ENCODE measurements at places on chromosomes 13 and 19.

GRCh38 chr13:48412881-48413351, at the start of gene LPAR6:
Gene LPAR6 (minus strand): TSS chr13:48413113. CDS start chr13:48412423, 690 bp downstream.
- peak; percentile 79 for DNase-seq

- DNase-seq: no peak
Measured at GRCh38 chr13:111008351-111008750, 93.5 kb upstream of the ANKRD10 start.

DNA sequence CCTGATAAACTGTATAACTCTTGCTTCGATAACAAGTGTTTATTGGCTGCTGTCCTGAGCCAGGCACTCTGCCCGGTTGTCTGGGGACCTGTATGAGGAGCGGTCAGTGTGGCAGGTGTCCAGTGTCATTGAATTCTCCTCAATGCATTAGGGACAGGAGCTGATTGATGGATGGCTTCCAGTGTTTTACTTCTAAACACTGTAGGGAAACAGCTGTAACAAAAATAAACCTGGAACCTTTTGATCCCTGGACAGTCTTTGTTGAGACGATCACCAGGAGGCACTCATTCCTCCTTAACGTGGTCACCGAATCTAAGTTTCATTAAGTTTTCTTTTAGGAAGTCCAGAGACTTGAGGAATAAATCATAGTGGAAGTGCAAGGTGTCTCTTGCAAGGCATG, 17.9 kb downstream of the UBAC2 start:
- no peak for DNase-seq

- peak; percentile 79 for DNase-seq
Measured at GRCh38 chr19:18777301-18778075, 13.6 kb downstream of the COMP start.

GRCh38 chr19:35105411-35106290, 10.0 kb upstream of the FXYD3 start:
- DNase-seq: no peak

GRCh38 chr13:28542804-28543203, 47.9 kb upstream of the FLT1 start:
- no peak for DNase-seq

GRCh38 chr13:56988543-56988942, 152.2 kb upstream of the PRR20A start:
- DNase-seq: no peak

DNA sequence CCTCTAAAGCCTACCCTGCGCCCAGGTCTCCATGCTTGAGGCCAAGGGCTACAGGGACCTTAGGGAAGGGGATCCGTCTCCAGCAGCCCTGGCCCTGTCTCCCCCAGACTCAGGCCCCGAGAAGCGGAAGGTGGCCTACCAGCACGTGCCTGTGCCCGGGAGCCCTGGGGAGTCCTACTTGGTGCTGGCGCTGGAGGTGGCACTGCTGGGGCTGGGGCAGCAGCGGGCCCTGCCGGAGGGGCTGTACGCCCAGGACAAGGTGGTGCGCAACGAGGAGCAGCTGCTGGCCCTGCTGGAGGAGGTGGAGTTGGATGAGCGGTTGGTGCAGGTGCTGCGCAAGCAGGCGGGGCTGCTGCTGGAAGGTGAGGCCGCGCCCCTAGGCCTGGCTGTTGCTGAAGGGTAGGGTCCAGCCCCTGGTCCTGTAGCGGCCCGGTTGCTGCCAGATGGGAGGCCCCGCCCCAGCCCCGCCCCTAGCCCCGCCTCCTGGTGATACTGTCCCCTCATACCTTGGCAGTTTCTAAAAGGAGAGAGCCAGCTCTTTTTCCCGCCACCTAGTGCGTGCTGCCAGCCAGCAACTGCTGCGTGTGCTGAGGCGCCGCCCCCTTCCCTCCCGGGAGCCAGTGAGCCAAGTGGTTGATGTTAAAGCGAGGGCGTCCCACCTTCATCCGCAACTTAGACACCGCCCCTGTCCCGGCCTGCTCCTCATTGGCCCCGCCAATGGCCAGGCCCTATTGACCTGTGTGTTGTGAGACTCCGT, 22.6 kb downstream of the ZSWIM4 start:
- peak; percentile 84 for DNase-seq

- no peak for DNase-seq
Measured at GRCh38 chr13:88592105-88592504, 920.9 kb downstream of the SLITRK5 start.

DNA sequence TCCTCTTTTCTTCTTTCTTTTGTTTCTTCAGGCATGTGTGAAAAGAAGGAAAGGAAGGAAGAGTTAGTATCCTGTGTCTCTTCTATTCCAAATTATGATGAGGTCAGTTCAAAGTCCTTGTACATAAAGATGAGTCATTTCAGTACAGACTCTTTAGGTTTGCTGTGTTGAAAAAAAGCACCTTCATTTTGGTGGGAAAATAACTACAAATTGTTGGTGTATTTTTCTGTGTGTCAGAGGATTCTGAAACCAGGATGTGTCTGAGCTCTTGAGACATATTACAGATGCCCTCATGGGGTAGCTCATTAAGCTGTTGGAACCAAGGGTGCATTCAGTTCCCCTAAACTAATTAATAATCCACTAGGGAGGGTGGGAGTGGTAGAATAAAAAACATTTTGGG, 5.8 kb upstream of the HSPH1 start:
- no peak for DNase-seq

DNA sequence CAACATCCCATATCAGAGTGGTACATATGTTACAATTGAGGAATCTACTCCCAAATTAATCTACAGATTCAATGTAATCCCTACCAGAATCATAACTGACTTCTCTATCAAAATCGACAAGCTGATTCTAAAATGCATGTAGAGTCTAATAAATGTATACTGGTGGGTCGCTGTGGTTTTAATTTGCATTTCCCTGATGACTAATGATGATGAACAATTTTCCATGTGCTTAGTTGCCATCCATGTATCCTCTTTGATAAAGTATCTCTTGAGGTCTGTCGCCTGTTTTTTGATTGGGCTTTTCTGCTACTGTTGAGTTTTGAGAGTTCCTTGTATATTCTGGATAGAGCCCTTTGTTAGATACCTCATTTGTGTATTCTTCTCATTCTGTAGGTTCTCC, 43.8 kb downstream of the KLF12 start:
- no peak for DNase-seq

DNA sequence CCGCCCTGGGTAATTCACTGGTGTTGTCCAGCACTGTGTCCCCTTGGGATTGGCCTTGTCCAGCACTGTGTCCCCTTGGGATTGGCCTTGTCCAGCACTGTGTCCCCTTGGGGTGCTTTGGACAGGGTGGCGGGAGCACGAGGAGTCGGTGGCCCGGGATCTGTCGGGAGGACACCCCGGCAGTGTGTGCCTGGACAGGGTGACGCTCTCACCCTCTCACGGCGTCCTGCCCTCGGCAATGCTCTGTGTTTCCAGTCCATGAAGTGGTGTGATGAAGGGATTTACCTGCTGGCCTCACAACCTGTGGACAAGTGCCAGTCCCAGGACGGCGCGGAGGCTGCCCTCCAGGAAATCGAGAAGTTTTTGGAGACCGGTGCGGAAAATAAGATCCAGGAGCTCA, 29.9 kb upstream of the F7 start:
- DNase-seq: no peak

DNA sequence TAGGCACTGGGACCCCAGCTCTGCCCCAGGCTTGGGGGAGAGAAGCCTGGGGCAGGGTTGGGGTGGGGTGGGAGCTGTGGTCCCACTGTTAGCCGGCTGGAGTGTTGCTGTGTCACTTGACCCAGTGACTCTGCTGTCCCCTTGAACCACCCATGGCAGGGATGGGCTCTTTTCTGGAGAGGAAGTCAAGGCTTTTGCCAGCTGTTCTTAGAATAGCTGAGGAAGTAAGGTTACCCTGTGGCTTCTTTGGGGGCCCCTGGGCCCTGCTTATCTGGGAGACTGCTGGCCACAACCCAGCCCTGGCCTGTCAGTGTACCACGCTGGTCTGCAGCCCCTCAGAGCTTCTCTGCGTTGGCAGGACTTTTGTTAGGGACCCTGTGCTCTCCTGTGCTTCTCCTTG, 9.1 kb downstream of the PNPLA6 start:
- no peak for DNase-seq

- DNase-seq: no peak
Measured at GRCh38 chr19:45889210-45889885, 3.4 kb upstream of the IRF2BP1 start.

DNA sequence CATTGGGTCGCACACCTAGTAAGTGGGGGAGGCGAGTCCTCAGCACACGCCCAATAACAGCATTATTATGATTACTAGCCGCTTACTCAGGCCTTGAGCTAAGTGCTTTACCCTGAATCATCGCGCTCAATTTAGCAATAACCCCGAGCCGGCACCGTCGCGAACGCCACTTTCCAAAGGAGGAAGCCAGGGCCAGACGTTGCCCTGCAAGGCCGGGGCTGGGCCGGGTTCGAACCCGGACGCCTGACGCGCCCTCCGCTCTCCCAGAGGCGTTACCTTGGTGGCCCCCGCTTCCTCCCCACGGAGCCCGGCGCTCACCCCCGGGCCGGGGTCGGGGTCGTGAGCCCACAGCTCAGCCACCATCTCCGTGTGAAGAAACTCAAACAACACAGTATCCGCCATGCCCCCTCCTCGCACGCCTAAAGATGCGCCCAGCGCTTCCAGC, at the start of gene TRAPPC6A:
TSS of gene TRAPPC6A (minus strand) at position 421 of the 445 bp plus-strand sequence. CDS start at position 402, 19 bp downstream.
- no peak for DNase-seq

DNA sequence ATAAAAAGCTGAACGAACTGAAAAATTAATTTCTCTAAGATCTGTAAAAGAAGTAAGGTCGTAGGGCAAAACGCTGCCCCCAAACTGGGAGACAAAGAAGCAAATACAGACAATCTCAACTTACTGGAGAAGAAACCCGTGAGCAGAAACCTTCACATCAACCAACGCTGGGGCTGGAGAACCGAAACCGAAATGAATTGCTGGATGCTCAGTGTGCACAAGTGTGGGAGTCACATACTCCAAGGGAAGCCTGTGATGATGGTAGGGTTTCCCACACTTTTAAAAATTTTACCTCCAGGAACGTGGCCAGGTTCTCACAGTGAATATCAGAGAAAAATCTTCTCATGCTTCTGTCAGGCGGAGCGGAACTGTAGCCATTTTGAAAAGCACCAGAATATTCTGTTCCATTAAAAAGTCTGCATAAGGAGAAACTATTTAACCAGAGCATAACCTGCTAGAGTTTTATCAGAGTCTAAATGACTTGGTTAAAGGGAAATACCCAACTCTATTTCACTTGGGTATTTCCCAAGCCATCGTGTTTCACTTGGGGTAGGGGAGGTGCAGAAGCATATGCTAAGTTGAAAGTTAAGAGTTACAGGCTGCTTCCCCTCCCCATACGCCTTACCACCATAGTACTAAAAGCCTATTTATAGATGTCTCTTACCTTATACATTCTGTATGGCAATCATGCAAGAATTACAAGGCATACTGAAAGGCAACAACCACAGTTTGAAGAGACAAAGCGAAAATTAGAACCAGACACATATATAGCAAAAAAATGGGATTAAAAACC, 110.5 kb upstream of the SLITRK1 start:
- no peak for DNase-seq

- peak; percentile 97 for DNase-seq
Measured at GRCh38 chr19:9768175-9769112, at the start of gene ZNF846. Gene ZNF846 (minus strand): TSS chr19:9768738. CDS start chr19:9764950, 3,788 bp downstream.

- DNase-seq: no peak
Measured at GRCh38 chr19:11251217-11251616, 11.1 kb downstream of the DOCK6 start.

GRCh38 chr13:78598966-78599644, 4.2 kb downstream of the POU4F1 start:
- DNase-seq: no peak

DNA sequence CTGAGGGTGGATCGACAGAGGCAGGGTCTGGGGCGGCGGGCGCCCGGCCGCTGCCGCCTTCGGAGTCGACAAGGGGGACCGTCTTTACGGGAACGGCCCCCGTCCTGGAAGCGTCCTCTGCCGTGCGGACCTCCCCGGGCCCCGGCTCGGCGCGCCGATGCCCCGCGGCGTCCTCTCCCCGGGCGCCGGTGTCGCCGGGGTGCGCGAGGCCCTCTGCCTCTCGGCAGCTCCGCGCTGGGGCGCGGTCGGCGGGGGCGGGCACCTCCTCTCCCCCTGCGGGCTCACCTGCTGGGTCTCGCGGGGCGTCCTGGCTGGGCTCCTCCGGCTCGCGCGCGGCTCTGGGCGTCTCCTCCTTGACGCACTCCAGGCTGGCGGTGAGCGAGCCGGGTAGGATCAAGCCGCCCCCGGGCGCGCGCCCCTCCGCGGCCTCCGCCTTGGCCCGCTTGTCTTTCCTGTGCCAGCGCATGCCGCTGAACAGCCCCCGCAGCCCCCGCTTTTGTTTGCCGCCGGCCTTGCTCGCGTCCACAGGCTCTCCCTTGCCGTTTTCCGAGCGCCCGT, 1.5 kb downstream of the AMER2 start:
- DNase-seq: peak; percentile 76

DNA sequence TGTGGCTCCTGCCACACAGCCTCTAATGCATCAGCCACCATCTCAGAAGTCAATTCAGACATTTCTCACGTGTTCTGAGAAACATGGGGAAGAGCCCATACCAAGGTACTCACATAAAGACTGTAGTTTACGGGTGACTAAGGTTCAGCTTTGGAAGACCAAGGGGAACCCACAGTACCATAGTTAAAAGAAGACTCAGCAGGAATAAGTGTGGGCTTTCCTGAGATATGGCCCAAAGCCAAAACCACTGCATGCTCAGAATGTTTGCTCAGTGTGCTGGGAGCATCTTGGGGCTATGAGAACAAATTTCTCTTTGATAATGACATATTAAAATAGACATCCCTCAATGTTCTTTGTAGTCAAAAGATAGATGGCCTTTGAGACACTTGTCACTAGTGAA, 283.8 kb downstream of the DCT start:
- no peak for DNase-seq

DNA sequence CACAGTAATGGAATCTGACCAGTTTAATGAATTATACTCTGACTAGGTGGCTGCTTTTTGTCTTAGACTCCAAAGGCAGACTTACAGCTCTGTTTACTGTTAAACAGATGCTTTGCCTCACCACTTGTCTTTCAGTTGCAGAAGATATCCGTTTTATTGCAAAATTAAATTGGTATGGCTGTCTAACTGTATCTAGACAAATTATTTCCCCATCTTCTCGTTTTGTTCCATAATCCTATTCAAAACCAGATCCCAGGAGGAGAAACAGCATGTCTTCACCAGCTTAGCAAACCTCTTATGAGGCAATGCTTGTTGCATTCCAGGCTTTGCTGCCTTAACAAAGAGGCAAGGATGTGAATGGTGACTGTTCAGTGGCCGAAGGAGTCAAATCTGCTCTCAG, 215.6 kb downstream of the TDRD3 start:
- no peak for DNase-seq

- DNase-seq: peak; percentile 69
Measured at GRCh38 chr19:12994701-12995595, at the start of gene NFIX. Gene NFIX (plus strand): TSS chr19:12995475. CDS start chr19:12995838, 363 bp downstream.

- no peak for DNase-seq
Measured at GRCh38 chr19:57438925-57439324, 3.8 kb downstream of the ZNF749 start.

Data from left lung (tissue), 14 donors.